ENCODE measurements at places on chromosomes 2 and 18.

DNA sequence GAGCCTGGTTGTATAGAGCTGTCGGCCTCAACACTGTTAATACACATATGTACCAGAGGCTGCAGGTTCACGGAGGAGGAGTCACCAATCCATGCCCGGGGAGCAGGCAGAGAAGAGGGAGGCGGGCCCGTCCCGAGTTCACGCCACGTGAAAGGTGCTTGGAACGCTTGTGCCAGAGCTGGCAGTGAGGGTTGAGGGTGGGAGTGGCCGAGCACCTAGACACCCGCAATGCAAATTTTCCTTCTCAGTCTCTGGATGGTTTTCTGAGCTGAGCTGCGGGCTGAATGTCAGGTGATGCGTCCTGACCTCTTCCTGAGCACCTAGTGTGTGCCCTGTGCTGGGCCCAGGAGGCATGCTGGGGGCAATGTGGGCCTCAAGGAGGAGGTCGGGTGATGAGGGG is 52.2 kb downstream of the ODC1 start:
- no peak for DNase-seq

- DNase-seq: no peak
These were observed 396.4 kb upstream of the LRRTM1 start for GRCh38 chr2:80700961-80701360.

- DNase-seq: no peak
These were observed 113.8 kb downstream of the SMAD7 start for GRCh38 chr18:48836806-48837615.

- peak; percentile 48 for DNase-seq
These were observed 92.3 kb downstream of the B3GNT2 start for GRCh38 chr2:62287899-62288880.

- DNase-seq: no peak
These were observed 98.6 kb downstream of the AGAP1 start for GRCh38 chr2:235592430-235592829.

DNA sequence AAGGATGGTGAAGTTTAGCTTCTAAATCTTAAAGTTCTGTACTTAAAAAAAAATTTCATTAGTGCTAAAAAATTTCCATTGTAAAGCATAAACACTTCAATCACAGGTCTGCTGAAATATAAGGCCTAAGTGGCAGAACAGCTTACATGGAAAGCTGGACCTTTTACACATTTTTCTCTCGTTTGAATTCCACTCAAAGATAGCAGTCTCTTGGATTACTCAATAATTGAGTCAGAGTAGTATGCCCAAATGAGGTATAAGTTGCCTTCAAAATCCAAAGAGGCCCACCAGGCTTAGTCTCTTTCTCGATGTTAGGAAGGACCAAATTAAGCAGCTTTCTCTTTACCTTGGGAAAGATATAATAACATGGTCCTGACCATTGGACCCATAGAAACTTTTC is 220.4 kb upstream of the CWC22 start:
- no peak for DNase-seq

- no peak for DNase-seq
These were observed 88.4 kb downstream of the CTIF start for GRCh38 chr18:48627216-48627615.

DNA sequence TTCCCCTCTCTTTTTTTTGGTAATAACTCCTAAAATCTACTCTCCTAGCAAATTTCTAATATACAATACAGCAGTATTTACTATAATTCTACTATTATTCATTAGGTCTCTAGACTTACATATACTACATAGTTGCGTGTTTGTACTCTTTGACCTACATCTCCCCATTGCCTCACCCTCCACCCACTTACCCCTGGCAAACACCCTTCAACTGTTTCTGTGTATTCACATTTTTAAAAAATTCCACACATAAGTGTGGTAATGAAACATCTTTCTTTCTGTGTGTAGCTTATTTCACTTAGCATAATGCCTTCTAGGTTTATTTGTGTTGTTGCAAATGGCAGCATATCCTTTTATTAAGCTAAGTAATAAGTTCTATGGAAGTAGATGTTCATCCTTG is 336.0 kb downstream of the CCDC85A start:
- DNase-seq: no peak

Data from stimulated activated CD4-positive, alpha-beta T cell treated with anti-CD3 and anti-CD28 coated beads, Interleukin-12 subunit alpha, Interleukin-12 subunit beta, amount 100 ng/mL, for 48 hours (primary cell).